ENCODE measurements at places on chromosomes 1 and 21.

GRCh38 chr1:177857285-177857684 is 112.6 kb downstream of the SEC16B start:
- DNase-seq: no peak

GRCh38 chr1:25889470-25889869 is 14.0 kb upstream of the PAQR7 start:
- DNase-seq: no peak

- DNase-seq: no peak
Observed at GRCh38 chr1:184867866-184868689, 106.2 kb downstream of the NIBAN1 start.

DNA sequence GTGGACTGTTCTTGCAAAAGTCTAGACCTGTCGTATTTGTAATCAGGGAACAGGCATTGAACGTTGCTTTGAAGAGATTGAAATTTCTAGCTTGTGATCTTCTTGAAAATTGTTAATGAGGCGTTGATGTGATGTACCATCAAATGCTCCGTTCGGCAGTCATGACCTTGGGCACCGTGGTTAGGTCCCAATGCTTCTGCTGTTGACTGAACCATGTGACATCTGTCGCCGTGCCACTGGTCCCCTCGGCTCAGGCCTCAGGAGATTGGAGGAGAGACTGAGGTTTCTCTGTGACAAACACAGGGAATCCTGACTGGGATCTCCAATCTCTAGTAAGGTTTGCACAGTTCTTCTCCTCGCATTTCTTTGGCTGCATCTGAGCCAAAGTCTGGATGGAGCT is 18.1 kb upstream of the KCNAB2 start:
- no peak for DNase-seq

DNA sequence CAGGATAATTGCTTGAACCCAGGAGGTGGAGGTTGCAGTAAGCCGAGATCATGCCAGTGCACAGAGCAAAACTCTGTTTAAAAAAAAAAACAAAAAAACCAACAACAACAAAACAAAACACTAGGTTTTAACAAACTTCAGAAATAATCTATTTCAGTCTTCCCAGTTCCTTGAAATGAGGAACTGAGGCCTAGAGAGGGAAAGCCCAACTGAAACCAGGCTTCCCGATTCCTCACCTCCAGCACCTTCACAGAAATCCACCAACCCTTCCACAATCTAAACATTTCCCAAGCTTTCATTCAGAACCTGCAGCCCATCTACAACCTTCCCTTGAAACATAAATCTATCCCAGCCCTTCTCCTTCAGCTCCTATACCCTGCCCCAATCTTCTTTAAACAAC is 612 bp upstream of the CD52 start:
- no peak for DNase-seq

DNA sequence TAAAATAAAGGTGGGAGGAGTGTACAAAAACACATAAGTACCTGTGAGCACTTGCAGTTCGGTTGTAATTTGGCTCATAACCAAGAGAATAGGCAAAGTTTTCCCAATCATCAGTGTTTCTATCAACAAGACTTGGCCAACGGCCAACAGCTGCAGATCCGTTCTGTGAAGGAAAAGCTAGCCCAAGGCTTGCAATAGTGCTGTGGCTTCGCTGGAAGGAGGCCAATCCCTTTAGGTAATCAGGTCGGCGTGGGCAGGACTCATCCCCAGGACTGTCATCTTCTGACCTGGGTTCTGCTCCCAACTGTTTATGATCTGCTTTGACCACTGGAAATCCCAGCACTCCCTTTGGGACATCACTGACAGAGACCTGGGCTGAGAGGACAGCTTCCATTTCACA is 107.8 kb downstream of the LYST start:
- no peak for DNase-seq

- peak; percentile 54 for DNase-seq
Observed at GRCh38 chr1:37556712-37557196, at the start of gene DNALI1. DNALI1 (plus strand) TSS chr1:37556940; CDS start chr1:37556995, 55 bp downstream.

GRCh38 chr1:11725616-11726015 is 10.3 kb upstream of the AGTRAP start:
- no peak for DNase-seq
